Hematopoietic multipotent progenitor cell (in vitro differentiated cells): ENCODE measurements at places on chromosomes 3 and 15. TPM values are rescaled to one million over a fixed set of nuclear protein-coding genes. Genes with fewer than 3 reads are reported as not detected.

The FES gene
- 229 TPM for total RNA-seq

The EBLN2 gene
- total RNA-seq, result 5.7 TPM

The ANKUB1 gene
- total RNA-seq, result not detected

The TMEM89 gene
- total RNA-seq, result not detected

The SLC15A2 gene
- 6.7 TPM for total RNA-seq

The CASR gene
- under 0.01 TPM for total RNA-seq

The NAALADL2 gene
- total RNA-seq, result 4.6 TPM

The CCRL2 gene
- 7.0 TPM for total RNA-seq

The PLCL2 gene
- 21.5 TPM for total RNA-seq

The C15orf62 gene
- total RNA-seq, result 1.1 TPM

The PPM1L gene
- total RNA-seq, result 16.4 TPM

The SPATA12 gene
- total RNA-seq, result under 0.01 TPM

The CCDC54 gene
- not detected for total RNA-seq

The FNDC3B gene
- 28.0 TPM for total RNA-seq

The ADIPOQ gene
- total RNA-seq, result under 0.01 TPM

The KLHDC8B gene
- total RNA-seq, result 27.5 TPM

The CD86 gene
- 0.27 TPM for total RNA-seq

The CXCR6 gene
- under 0.01 TPM for total RNA-seq

The RAB6B gene
- total RNA-seq, result 0.27 TPM

The TNFAIP8L3 gene
- total RNA-seq, result not detected

The SENP7 gene
- total RNA-seq, result 10.0 TPM

The LDHAL6B gene
- not detected for total RNA-seq

The ISLR gene
- not detected for total RNA-seq

The UNC13C gene
- total RNA-seq, result under 0.01 TPM

The IFT57 gene
- total RNA-seq, result 36.6 TPM

The ARHGAP11A gene
- total RNA-seq, result 2.4 TPM
